ENCODE measurements at places on chromosomes 12 and 14.
A peak's percentile ranks its signal among the peaks of the same experiment; 100 is the strongest.

- DNase-seq: no peak
Observed at GRCh38 chr12:127240249-127240929, 1026.6 kb upstream of the TMEM132C start.

GRCh38 chr12:123063535-123063934 is 83.1 kb downstream of the ARL6IP4 start:
- peak; percentile 5 for DNase-seq

DNA sequence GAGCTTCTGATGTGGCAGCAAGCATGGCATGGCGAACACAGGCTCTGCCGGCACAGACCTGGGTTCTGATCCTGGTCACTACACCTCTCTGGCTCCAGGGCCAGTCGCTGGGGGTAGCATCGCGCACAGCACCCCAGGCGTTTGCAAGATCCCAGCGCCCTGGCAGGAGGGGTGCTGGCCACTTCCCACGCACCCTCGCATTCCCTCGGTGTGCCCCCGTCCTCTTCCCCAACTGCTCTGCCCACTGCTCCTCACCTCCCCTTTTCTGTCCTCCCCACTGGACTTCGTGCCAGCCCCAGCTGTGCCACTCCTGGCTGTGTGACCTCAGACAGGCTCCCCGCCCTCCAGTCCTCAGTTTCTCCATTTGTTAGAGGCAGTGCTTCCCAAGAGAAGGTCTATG is 2.8 kb downstream of the CDK2AP1 start:
- DNase-seq: no peak

DNA sequence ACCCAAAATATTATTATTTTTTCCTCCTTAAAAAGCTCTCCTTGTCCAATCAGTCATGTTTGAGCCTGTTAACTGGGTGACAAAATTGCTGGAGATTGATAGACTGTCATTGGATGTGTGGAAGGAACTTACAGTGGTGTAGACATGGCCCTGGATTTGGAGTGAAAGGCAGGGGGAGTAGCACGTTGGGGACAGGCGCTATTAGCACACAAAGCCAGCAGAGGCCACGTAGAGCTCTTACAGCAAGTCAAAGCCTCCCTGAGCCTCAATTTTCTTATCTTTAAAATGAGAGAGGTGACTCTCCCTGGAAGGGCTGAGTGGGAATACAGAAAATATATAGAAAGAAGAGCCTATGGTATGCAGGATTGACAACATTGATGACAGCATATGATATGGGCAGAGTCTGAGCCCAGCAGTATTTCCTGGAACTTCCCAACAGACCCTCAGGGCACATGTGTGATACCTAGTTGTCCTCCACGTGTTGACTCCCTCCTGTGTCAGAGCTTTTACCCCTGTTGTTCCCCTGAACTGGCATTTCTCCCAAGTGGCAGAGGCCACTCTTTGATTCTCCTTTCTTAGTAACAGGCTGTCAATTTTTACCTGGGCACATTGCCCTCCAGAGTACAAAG is 504.9 kb downstream of the VRK1 start:
- DNase-seq: no peak

DNA sequence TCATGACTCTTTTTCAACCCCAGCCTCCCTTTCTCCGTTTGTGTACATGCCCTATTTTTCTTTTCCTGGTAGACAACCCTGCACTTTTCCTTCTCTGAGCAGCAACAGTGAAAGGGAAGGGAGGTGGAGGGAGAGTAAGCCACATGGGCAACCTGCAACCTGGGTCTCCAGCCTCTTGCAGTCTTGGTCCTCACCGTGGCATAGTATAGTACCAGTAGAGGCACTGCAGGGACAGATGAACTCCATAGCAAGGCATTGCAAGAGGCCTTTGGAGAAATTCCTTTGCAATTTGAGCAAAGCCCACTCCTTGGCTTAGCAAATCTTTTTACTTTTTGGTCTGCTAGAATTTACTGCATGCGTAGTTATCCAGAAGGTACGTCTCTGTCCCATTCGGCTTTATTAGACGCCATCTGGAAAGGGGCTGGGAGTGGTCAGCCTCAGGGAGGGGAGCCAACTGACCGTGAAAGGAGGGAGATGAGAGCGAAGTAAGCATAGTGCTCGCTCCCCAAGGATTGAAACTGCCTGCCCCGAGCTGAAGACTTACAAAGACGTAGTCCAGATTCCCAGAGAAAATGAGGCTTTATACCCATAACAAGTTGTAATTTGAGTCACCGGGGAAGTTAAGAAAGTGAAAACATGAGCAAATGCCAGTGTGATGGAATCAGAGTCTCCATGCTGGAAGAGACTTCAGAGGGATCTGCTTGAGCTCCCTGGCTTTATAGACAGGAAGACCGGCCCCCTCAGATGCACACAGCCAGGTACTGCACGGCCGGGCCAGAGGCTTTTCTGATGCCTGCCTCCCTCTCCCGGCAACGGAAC is 332.0 kb downstream of the CACNA1C start:
- DNase-seq: no peak

- DNase-seq: no peak
Observed at GRCh38 chr12:52195065-52195730, 3.4 kb upstream of the KRT80 start.

- no peak for DNase-seq
Observed at GRCh38 chr14:91366749-91367148, 50.9 kb downstream of the CCDC88C start.

GRCh38 chr12:19741132-19741489 is 301.8 kb downstream of the AEBP2 start:
- DNase-seq: no peak
